T-helper 2 cell (primary cell): ENCODE measurements at places on chromosomes 13 and 19.
A peak's percentile ranks its signal among the peaks of the same experiment; 100 is the strongest.

DNA sequence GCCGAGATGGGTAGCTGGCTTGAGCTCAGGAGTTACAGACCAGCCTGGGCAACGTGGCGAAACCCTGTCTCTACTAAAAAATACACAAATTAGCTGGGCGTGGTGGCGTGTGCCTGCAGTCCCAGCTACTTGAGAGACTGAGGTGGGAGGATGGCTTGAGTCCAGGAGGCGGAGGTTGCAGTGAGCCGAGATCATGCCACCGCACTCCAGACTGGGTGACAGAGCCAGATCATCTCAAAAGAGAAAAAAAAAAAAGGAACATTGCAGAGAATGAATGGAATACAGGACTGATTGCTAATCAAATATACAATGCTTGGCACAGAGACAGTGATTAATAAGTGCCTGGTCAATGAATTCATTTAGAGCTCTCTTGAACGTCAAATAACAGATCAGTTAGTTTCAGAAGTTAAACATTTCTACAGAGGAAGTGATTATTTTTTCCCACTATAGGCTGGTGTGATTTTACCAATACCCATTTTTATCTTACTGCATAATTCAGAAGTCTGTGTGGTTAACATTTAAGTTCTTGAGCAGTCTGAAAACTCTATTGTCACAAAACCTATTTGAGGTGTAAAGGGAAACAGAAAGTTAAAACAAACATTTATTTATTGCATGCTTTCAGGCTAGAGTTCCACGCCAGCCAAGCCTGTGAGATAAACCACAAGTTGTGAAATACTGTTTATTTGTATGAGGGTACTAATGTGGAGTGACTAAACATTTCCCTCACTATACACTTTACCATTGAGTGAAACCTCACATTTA lies 7.7 kb upstream of the TBC1D4 start:
- no peak for DNase-seq

DNA sequence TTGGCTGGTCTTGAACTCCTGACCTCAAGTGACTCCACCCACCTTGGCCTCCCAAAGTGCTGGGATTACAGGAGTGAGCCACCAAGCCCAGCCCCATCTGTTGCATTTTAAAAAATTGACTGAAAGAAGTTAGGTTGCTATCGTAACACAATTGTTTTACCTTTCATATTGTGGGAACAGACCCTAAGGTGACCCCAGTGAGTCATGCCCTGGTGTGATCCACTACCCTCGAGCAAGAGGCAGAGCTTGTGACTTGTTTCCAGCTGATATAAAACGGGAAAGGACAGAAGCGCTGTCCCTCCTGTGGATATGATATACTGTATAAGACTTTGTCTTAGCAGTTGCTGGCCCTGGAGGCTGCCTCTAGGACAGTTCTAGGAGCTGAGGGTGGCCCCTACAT lies 308.6 kb downstream of the HS6ST3 start:
- no peak for DNase-seq

DNA sequence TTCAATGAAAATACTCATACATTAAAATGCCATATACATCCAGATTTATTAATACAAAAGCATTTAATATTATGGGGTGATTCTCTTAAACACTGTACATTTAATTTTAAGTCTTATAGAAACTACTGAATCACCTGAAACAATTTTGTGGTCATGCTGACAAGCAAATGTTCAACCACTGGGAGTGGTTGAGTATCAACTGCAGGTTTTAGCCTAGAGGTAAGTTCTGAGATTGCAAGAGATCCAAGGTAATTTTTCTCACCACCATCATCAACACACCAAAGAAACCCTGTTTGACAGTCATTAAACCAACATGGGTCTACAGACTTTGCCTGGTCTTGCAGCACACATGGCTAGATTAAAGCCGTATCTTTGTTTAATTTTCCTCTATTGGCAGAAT lies 196.3 kb downstream of the LHFPL6 start:
- peak; percentile 50 for DNase-seq

DNA sequence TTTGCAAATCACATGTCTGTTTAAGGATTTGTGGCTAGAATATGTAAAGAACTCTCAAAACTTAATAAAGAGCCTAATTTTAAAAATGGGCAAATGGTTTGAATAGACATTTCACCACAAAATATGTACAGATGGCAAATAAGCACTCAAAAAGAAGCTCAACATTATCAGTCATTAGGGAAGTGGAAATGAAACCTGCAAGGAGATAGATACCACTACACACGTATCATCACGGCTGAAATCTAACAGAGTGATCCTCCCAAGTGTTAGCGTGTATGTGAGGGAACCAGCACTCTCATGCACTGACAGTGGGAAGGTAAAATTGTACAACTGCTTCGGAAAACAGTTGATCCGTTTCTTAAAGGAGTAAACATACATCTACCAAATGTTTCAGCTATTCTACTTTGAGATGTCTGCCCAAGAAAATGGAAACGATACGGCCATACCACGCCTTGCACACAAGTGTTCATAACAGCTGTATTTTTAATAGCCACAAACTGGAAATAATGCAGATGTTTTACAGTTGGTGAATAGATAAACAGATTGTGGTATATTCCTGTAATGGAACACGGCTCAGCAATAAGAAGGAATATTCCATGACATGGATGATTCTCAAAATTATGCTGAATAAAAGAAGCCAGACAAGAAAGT lies 14.5 kb downstream of the ARHGEF7 start:
- DNase-seq: no peak
